ENCODE measurements at places on chromosomes 5 and 9.

DNA sequence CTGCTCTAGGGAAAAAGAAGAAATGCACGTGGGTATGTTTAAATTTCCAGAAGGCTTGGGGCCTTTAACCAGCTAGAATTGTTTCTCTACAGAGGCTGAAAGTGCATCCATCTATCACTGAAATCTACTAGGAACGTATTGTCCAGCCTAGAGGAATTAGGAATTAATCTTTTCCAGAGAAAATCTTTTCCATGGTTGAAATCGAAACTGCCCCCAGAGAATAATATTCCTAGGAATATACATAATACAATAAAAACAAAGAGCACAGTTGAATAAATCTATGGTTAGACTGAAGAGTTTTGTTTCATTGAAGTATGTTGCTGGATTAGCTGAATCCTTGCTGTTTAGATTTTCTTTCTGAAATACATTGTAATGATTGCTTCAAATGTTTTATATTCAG is 378.5 kb downstream of the PLK2 start:
- DNase-seq = no peak

- DNase-seq = no peak
Measured at GRCh38 chr5:87954121-87954520, 314.5 kb downstream of the TMEM161B start.

DNA sequence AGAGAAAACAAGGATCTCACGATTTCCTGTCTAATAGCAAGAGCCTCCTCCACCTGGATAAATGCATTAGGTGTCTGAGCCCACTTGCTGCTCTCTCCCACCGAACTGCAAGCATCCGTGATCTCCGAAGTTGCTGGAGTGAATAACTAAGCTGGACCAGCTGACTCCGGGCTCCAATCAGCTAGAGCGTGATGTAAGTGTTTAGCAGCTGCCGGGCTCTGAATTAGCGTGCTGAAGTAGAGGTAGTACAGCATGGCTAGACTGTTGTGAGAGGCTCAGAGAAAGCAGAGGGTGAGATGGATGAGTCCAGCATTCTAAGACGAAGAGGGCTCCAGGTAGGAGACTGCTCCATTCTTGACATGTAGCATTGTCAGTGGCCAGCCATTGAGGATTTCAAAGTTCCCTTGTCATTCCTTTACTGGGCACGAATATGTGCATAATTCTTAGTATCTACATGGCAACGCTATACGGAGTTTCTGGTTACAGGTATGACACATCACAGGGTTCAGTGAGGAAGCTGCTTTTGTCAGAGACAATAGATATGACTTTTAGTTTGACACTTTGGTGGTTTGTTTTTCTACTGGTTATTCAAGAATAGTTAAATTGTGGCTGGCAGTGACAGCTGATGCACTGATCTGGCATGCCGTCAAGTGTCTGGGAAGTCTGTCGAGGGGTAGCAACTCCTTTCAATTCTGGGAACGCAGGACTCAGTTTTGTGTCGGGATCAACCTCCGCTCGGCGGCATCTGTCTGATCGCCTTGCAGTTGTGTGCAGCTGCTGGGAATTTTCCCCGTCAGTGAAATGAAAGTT is 232.6 kb downstream of the MAST4 start:
- DNase-seq = no peak

DNA sequence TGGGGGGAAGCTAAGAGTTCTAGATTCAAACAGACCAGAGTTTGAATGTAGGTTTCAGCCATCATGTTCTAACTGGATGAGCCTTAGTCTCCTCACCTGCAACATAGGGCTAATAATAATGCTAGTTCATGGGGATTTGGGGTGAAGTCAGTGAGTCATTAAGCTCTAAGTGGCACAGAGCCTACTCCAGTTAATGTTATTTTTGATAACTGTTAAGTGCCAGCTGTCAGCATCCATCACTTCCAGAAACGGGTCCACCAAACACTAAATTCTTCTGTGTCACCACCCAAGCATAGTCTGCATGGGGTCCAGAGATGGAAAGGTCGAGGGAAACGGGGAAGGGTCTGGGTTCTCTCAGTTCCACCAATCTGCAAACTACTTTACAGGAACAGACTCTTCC is 1.8 kb upstream of the TSC1 start:
- no peak for DNase-seq

DNA sequence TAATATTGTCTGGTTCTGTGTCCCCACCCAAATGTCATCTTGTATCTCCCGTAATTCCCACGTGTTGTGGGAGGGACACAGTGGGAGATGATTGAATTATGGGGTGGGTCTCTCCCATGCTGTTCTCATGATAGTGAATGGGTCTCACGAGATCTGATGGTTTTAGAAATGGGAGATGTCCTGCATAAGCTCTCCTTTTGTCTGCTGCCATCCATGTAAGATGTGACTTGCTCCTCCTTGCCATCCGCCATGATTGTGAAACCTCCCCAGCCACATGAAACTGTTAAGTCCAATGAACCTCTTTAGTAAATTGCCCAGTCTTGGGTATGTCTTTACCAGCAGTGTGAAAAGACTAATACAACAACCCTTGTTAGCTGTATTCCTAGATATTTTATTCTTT is 44.5 kb downstream of the GIN1 start:
- DNase-seq = no peak

DNA sequence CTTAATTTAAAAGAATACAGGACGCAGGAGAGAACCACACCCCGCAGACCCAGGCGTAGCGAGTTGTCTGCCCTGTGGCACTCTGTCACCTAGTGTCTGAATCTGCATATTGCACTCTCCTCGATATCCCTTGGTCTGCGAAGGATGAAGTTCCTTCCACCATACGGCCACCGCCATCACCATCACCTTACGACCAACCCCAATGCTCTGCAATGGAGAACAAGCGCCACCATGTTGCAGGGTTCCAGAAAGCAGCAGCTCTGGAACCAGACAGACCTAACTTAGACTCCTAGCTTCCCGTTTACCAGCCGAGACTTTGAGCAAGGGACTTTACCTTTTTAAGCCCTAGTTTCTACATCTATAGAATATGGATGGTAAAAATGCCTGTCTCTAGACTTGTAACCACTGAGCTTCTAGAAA is 77.4 kb upstream of the DMRT1 start:
- DNase-seq = peak; percentile 10

GRCh38 chr9:76203373-76203772 is 190.9 kb downstream of the RFK start:
- no peak for DNase-seq

GRCh38 chr5:174292348-174292747 is 246.8 kb downstream of the NSG2 start:
- no peak for DNase-seq

DNA sequence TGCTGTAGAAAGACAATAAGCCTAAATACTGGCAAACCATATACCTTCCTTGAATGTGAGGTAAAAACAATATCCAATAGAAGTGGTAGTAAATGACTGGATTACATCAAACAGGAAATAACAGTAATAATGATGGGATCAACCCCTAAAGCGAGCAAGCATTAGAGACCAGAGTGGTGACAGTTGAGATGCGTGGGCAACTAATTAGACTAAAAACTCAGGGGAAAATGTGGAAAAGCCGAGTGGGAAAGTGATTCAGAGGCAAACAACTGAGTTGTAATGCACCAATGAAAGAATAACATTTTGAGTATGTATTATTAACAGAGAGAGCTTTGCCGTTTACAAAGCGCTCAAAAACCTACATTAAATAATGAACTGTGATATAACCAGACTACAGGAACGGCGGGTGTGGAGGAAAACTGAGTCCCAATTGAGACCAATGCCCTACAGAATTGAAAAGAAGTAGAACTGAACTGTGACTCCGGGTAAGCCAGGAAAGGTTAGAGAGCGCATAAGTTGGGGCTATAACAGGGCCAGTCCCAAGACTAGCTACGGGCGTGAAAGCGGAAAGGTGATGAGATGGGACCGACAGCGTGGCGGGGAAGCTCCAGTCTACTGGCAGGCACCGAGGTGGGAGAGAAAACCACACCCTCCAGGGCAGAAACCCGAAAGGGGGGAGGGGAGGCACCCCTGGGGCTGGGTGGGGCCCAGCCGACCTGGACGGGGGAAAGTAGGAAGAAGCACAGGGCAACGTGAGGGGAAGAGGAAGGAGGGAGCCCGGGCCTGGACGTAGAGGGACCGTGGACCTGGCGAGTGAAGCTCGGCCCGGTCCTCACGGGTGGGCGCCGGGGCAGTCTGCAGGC is 592 bp downstream of the UBAP2 start:
- DNase-seq = no peak

- DNase-seq = no peak
Measured at GRCh38 chr5:72368271-72368670, 48.1 kb downstream of the PTCD2 start.

DNA sequence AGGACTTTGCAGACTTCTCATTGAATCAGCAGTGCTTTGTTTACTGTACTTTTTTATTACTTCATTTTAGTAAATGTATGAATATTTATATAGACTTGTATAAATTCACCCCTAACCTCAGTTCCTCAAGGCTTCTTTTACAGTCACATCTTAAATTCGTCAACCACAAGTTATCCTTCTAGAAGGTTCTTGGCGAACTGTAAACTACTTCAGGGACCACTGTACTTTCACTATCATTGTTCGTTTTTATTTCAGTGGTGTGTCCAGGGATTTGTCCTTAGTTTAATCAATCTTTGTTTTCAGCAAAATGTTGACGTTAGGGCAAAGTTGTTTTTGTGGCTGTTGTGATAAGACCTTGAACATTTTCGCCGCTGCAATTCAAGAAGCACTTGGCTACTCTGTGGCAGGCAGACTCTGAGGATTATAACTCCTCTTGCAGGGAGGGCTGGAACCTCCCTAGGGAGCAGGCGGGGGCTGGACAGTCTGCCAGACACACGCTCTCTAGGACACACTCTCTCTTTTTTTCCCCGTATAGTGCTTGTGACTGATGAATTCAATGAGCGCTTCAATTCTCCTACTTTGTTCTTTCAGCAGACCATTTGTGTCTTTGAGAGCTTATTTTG is 252.8 kb downstream of the FBXL7 start:
- DNase-seq = no peak

GRCh38 chr5:124468671-124469411 is 277.6 kb downstream of the ZNF608 start:
- DNase-seq = no peak

DNA sequence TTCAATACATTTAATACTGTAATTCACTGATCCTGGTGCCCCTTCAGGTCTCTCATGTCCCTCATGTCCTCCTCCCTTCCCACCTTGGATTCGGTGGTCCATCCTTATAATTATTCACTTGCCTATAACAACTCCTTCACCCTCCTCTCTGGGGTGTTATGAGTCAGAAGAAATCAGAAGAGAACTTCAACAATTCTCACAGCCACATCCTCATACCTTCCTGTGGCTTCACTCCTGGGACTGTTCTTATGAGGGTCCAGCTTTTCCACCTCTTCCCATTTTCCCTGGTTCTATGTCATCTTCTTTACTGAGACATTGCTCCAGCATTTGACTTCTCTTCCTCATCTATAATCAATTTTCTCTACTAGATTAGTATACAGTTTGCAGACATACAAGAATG is 406.1 kb downstream of the NR2F1-AS1 start:
- DNase-seq = no peak

- DNase-seq = no peak
Measured at GRCh38 chr9:137109250-137110146, 5.0 kb downstream of the DPP7 start.

GRCh38 chr5:131068893-131069643 is 96.0 kb downstream of the HINT1 start:
- no peak for DNase-seq

GRCh38 chr9:112104401-112104800 is 70.7 kb downstream of the SUSD1 start:
- no peak for DNase-seq

GRCh38 chr9:123571240-123571639 is 215.2 kb downstream of the CRB2 start:
- no peak for DNase-seq

GRCh38 chr5:136225796-136226195 is 32.8 kb upstream of the SMIM32 start:
- no peak for DNase-seq

- no peak for DNase-seq
Measured at GRCh38 chr5:158988987-158989730, 110.6 kb downstream of the EBF1 start.

DNA sequence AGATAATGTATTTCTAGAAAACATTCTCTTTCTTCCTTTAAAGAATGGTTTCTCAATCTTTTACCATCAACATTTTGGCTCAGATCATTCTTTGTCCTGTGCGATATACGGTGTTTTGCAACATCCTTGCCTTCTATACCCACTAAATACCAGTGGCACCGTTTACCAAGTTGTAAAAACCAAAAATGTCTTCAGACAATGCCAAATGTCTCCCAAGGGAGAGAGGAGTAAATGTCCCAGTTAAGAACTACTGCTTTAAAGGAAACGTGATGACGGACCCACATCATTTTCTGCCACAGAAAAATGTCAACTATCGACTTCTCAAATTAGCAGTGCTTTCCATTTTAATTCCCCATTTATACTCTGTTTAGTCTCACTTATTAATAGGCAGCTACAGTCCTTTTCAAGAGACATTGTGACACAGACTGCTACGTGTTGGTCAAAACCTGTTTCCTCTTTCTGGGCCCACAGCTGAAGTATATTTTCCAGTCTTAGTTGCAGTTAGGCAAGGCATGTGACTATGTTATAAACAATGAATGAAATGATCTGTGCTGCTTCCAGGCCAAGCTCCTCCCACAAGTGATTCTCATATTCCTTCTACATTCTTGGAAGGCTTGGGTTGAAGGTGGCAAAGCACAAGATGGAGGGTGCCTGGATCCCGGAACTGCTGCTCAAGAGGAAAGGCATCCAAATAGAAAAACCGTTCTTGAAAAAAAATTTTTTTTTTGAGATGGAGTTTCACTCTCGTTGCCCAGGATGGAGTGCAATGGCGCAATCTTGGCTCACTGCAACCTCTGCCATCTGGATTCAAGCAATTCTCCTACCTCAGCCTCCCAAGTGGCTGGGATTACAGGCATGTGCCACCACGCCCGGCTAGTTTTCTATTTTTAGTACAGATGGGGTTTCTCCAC is 8.8 kb downstream of the PRXL2C start:
- DNase-seq = no peak

DNA sequence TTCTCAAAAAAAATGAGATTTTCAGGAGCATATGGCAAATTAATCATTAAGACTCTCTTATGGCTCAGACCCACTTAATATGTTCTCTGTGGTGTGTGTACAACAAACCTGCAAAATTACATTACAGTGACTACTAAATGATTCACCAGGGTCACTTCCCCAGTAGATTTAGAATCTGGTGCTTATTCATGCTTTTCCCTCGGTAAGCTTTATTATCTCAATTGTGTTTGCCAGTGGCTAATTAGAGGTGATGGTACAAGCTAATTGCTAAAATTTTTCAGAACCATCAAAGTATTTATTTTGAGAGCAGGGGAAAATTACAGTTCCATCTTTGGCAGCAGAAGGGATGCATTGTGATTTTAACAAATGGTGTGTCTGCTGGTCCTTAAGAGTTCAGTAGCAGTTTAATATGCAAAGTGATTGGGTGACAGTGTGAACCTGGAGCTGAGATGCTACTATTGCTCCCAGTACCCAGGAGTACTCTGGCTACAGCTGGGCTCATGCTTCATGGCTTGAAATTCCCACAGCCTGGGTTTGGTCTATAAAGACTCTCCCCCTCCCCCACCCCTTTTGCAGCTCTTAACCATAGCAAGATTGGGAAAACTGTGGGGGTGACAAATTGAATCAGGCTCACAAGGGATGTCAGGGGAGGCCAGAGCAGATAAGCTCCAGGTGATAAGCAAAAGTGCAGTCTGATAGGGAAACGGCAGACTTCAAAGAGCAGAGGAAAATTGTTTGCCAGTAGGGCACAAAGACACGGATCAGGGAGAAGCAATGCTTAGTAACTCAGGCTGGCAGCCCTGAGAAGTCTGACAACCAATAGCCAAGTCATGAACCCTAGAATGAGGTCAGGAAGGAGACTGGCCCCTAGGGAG is 92.8 kb upstream of the RAD23B start:
- DNase-seq = peak; percentile 77
